Neural crest cell (in vitro differentiated cells): ENCODE measurements at places on chromosomes 12 and 14.
A peak's percentile ranks its signal among the peaks of the same experiment; 100 is the strongest.

DNA sequence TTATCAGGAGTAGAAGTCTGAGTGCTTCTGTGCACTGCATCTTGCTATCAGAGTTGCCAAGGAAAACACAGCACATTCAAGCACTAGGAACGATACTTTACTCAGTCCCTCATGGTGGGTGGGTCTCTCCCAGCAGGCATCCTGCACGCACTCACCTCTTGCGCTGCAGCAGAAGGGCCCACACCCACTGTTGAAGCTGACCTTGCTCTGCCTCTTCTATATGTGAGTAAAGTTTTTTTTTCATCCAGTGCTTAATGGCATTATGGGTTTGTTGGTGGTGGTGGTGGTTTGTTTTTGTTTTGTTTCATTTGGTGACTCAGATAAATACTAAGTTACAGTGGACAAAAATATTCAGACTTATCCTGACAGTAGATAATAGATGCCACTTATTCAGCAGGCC, 348.5 kb downstream of the EGLN3 start:
- no peak overlapping the region for H3K4me3 ChIP-seq
- H3K27me3 ChIP-seq: no peaks in the 10 kb centered on the region
- H3K27ac ChIP-seq: no peak overlapping the region
- no peak for DNase-seq

DNA sequence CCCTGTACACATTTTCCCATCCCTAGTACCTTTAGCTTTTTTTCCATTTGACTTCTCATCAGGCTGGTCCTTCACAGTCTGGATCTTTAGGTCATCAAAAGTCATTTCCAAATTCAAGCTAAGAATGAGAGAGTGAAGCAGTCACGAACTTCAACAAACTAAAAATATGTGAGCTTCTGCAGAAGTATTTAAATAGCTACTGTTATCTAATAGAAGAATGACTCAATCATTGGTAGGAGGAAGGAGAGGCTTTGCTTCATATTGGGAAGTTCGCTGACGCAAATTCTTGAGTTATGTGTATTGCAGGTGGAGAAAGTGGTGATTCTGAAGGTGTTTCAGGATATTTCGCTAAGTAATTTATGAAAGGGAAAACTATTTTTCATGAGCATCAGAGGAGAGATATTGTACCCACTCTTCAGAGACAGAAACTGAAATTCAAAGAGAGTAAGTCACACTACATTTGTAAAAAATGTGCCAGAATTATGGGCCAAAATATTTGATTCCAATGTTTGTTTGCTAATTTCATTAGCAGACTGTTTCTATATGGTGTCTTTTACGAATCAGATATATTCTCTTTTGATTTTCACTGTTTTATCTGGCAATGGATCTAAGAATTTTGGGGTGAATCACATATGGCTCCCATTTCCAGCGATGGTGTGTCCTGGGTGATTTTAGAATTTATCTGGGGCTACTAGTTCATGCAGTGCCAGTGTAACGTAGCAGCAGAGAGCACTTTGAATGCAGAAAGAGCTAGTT, at the start of gene OLR1:
Gene OLR1 (minus strand): TSS at position 160 of the 756 bp plus-strand sequence. CDS start 55 bp downstream, at position 105.
- no peaks in the 10 kb centered on the region for H3K27me3 ChIP-seq
- H3K4me1 ChIP-seq: no peaks in the 10 kb centered on the region
- DNase-seq: no peak
- no peaks in the 10 kb centered on the region for H3K36me3 ChIP-seq
- H3K4me3 ChIP-seq: no peak within 1 kb of the TSS
- H3K27ac ChIP-seq: no peak within 1 kb of the TSS

DNA sequence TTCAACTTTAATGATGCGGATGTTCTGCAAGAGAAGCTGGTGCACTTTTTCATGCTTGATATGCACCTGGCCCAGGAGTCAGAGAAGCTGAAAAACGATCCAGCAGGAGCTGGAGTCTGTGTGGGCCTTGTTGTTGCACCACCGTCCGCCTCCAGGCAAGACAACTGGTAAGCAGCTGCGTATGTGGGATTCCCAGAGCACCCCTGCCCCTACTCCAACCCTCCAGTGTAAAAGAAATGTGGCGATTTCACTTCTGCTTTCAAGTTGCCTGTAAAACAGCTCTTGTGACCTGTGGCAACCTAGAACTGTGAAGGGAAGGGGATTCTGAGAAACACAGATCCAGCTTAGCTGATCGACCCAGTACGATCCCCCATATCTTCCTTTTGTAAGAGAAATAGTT, 154.1 kb upstream of the PELI2 start:
- H3K4me3 ChIP-seq: no peak overlapping the region
- H3K27me3 ChIP-seq: no peaks in the 10 kb centered on the region
- H3K36me3 ChIP-seq: no peaks in the 10 kb centered on the region
- H3K4me1 ChIP-seq: peaks cover 13% of the 10 kb centered on the region

DNA sequence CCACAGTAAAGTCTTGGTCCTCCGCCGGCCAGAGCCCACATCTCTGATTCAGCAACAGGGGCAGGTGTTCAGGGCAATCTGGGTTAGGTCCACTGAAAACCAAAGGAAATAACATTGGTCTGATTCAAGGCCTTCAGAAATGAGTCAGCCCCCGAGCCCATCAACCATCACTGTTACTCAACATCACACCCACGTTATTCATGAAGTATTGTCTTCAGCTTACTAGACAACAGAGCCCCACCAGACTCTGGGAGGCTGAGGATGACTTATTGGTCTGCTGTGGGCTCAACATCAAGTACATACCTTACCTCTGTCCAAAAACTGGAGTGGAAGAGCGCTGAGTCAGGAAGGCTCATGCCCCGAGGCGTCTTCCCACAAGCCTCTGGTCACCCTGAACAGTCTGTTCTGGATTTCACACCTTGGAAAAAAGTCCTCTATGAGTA, 97.5 kb downstream of the ZFP36L1 start:
- peaks cover 32% of the 10 kb centered on the region for H3K4me1 ChIP-seq
- no peak overlapping the region for H3K4me3 ChIP-seq
- H3K27ac ChIP-seq: no peak overlapping the region
- peaks cover 3% of the 10 kb centered on the region for H3K36me3 ChIP-seq
- DNase-seq: no peak

- H3K4me3 ChIP-seq: no peak overlapping the region
- peaks cover 3% of the 10 kb centered on the region for H3K36me3 ChIP-seq
Measured at GRCh38 chr12:63912651-63913050, 68.2 kb downstream of the SRGAP1 start.

DNA sequence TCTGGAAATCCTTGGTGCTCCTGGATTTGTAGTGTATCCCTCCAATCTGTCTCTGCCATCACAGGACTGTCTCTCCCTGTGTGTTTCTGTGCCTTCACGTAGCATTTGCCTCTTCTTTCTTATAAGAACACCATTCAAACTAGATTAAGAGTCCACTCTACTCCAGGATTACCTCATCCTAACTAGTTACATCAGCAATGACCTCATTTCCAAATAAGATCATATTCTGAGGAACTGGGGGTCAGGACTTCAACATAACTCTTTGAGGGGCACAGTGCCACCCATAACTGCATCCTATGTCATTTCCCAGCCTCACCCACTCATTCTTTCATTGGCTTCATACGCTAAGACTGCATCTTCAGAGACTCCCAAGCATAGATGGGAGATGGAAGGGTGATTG, 106.2 kb downstream of the NT5DC3 start:
- no peaks in the 10 kb centered on the region for H3K4me1 ChIP-seq
- no peak for DNase-seq
- no peak overlapping the region for H3K4me3 ChIP-seq

DNA sequence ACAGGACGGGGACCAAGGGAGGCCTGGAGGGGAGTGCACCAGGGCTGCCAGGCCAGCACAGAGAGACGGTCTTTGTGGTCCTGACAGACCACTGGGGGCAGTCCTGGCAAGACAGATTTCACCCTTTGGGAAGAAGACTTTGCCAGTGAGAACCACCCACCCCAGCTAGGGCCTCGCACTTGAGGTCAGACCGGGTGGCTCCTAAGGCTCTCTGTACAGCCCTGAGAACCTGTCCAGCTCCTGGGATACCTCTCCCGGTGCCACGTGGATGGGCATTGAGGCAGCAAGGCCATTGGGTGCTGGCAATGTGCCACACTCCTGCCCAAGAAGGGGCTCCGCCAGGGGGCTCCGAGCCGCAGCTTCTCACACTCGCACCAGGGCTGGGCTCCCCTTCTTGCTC, 42.4 kb downstream of the DEGS2 start:
- no peak for DNase-seq
- no peak overlapping the region for H3K27ac ChIP-seq
- peaks cover 35% of the 10 kb centered on the region for H3K4me1 ChIP-seq
- no peaks in the 10 kb centered on the region for H3K27me3 ChIP-seq
- H3K4me3 ChIP-seq: no peak overlapping the region

GRCh38 chr12:32588604-32589003, 90.5 kb upstream of the DNM1L start:
- DNase-seq: no peak
- H3K4me3 ChIP-seq: no peak overlapping the region
- H3K27ac ChIP-seq: no peak overlapping the region
- H3K4me1 ChIP-seq: peaks cover 12% of the 10 kb centered on the region
- no peaks in the 10 kb centered on the region for H3K27me3 ChIP-seq
- H3K36me3 ChIP-seq: peaks cover 26% of the 10 kb centered on the region

DNA sequence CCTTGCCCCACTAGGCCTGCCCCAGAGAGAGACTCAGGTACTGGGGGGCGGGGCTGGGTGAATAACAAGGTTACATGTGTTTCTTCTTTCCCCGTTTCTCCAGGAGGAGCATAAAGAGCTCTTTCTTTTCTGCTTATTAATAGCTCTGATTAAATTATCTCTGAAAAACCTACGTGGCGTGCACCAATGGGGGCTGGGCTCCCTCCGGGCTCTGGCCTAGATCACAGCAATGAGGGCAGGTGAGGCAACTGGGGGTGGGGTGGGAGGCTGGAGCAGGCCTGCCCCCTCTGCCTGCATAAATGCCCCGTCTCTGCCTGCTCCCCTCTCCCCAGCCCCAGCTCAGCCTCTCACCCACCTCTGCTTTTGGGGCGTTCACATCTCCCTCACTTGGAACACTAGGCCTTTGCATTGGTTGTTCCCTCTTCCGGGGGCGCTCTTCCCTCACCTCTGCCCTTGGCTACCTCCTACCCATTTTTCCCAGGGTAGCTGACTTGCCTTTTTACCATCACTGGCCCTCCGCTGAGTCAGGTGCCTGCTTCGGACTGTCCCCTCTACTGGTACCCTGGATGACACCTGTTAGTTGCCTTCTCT, 4.1 kb upstream of the FAM222A start:
- H3K4me3 ChIP-seq: peak overlapping the region; percentile 3
- peaks cover 33% of the 10 kb centered on the region for H3K4me1 ChIP-seq
- no peak for DNase-seq
- H3K27me3 ChIP-seq: peaks cover 10% of the 10 kb centered on the region

DNA sequence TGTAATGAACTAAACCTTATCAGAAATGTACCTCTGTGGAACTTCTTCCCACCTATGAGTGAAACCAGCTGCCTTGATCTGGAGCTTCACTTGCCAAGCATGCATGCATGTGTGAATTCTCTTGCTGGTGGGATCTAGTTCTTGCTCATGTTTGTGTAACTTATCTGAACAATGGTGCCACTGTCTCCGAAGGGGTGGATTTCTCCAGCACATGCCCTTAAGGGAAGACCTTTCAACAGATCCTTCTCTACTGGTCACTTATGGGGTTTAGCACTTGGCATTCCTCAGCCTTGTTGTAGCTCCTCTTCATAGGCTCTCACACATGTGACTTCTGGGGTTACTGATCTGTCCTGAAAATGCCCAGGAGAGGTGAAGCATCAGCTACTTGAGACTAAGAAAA, 25.0 kb downstream of the SMOC1 start:
- H3K4me1 ChIP-seq: peaks cover 34% of the 10 kb centered on the region
- peak overlapping the region; percentile 36 for H3K27ac ChIP-seq
- H3K36me3 ChIP-seq: peaks cover 26% of the 10 kb centered on the region
- DNase-seq: no peak
- no peaks in the 10 kb centered on the region for H3K27me3 ChIP-seq

GRCh38 chr12:14303661-14304155, 61.8 kb upstream of the ATF7IP start:
- no peaks in the 10 kb centered on the region for H3K4me1 ChIP-seq
- no peak for DNase-seq
- peaks cover 20% of the 10 kb centered on the region for H3K36me3 ChIP-seq
- no peak overlapping the region for H3K27ac ChIP-seq
- H3K27me3 ChIP-seq: no peaks in the 10 kb centered on the region

DNA sequence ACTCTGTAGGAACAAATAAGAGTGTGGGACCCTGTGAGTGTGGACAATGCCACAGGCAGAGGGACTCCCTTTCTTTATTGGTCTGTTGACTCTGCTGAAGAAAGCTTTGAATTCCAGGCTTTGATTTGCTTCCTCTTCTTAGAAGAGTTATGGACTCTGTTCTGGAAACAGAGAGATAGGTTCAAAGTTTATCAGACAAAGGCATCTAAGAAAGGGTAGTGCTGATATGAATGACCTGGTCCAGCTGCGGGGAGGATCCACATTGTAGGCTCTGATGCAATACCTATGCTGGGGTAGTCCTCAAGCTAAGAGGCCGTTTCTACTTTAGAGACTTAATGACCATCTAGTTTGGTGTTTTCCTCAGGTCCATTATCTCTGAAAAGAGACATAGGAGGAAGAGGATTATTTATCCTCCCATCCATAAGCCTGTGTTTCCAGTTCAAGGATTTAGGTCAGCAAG, 10.7 kb upstream of the IKZF4 start:
- DNase-seq: no peak
- H3K27ac ChIP-seq: no peak overlapping the region
- H3K4me3 ChIP-seq: peak overlapping the region; percentile 74
- peaks cover 11% of the 10 kb centered on the region for H3K36me3 ChIP-seq

- H3K4me3 ChIP-seq: no peak overlapping the region
- DNase-seq: no peak
- peaks cover 12% of the 10 kb centered on the region for H3K4me1 ChIP-seq
- no peaks in the 10 kb centered on the region for H3K36me3 ChIP-seq
- H3K27me3 ChIP-seq: no peaks in the 10 kb centered on the region
Measured at GRCh38 chr12:14111230-14111865, 129.9 kb upstream of the GRIN2B start.

DNA sequence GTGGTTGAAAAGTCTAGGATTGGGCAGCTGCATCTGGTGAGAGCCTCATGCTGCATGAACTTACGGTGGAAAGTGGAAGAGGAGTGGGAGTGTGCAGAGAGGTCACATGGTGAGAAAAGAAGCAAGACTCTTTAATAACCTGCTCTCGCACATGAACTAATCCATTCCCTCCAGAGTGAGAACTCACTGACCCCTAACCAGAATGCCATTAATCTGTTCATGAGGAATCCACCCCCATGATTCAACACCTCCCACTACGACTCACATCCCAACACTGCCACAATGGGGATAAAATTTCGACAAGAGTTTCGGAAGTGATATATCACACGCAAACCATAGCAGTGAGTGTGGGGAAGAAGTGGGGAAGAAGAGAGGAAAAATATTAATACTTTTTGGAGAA, 377.4 kb downstream of the NAV3 start:
- no peak overlapping the region for H3K4me3 ChIP-seq
- DNase-seq: no peak
- peaks cover 44% of the 10 kb centered on the region for H3K4me1 ChIP-seq
- no peaks in the 10 kb centered on the region for H3K36me3 ChIP-seq
- no peaks in the 10 kb centered on the region for H3K27me3 ChIP-seq
- no peak overlapping the region for H3K27ac ChIP-seq

GRCh38 chr14:61476754-61477410, 155.5 kb downstream of the PRKCH start:
- no peaks in the 10 kb centered on the region for H3K36me3 ChIP-seq
- H3K4me1 ChIP-seq: peaks cover 33% of the 10 kb centered on the region
- peaks cover 26% of the 10 kb centered on the region for H3K27me3 ChIP-seq
